PC-3 (cell line): ENCODE measurements at places on chromosomes 2 and 18. TPM values are rescaled to one million over a fixed set of nuclear protein-coding genes. Genes with fewer than 3 reads are reported as not detected.
A peak's percentile ranks its signal among the peaks of the same experiment; 100 is the strongest.

Gene CTLA4
- not detected in 2 replicates for total RNA-seq

Gene NLRC4
- total RNA-seq = not detected in 2 replicates

Gene TMEM17
- 1.6 and 2.9 TPM in 2 replicates for total RNA-seq

Gene RAD51AP2
- total RNA-seq = not detected in 2 replicates

Gene NAT8
- not detected in 2 replicates for total RNA-seq

Gene GAD1
- 10.6 and 16.5 TPM in 2 replicates for total RNA-seq

Gene DLX2
- 0.29 and 1.4 TPM in 2 replicates for total RNA-seq

DNA sequence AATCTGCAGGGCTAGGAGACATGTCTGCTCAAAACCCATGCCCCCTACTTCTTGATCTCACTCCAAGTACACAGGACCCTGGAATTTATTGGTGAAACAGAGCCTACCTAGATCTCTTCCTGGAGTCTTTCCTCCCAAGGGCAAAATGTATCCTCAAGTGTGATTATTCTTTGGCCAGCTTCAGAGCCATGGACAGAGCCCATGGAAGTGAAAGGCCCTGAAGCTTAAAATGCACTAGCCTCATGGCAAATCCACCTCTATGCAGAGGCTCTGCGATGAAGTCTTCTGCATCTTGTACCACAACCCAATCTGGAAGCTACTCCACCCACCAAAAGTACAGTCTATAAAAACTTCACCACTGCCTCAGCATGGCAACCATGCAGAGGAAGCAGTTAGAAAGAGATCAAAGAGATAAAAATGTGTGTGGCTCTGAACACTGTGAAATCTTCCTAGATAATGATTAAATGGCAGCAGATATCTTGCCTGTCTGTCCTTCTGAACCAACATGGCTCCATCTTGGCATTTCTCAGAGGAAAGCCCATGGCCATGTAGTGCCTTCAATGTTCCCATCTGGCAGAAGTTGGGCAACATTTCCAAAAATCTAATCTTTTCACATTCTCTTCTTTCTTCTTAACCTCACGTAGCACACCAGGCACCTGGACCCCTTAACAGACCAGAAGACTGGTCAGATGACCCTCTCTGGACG, 142.9 kb upstream of the KLF7 start:
- DNase-seq = no peak

- peak; percentile 78 for DNase-seq
Measured at GRCh38 chr2:101012706-101013181, 10.7 kb downstream of the RPL31 start.

GRCh38 chr2:47323009-47323821, 79.7 kb upstream of the MSH2 start:
- DNase-seq = peak; percentile 87

GRCh38 chr2:130381619-130382018, 25.8 kb downstream of the PTPN18 start:
- DNase-seq = no peak

GRCh38 chr2:88755836-88756235, 64.4 kb downstream of the RPIA start:
- no peak for DNase-seq

GRCh38 chr18:37309059-37309458, 256.5 kb downstream of the CELF4 start:
- no peak for DNase-seq

DNA sequence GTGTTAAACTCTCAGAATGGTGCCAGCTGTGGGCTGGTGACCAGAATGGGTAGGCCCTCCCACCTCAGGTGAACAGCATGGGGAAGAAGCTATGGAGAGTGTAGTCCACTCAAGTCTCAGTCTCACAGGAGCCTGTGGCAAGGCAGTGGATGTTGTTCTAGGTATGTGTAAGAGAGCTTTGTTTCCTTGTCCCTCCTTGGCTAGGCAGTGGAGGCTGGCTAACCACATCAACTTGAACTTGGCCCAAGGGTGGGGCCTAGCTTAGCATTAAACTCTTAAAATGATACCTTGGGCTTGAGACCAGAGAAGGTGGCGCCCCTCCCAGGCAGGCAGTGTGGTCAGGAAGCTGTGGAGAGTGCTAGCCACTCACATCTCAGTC, 53.2 kb upstream of the SLC4A10 start:
- DNase-seq = no peak

DNA sequence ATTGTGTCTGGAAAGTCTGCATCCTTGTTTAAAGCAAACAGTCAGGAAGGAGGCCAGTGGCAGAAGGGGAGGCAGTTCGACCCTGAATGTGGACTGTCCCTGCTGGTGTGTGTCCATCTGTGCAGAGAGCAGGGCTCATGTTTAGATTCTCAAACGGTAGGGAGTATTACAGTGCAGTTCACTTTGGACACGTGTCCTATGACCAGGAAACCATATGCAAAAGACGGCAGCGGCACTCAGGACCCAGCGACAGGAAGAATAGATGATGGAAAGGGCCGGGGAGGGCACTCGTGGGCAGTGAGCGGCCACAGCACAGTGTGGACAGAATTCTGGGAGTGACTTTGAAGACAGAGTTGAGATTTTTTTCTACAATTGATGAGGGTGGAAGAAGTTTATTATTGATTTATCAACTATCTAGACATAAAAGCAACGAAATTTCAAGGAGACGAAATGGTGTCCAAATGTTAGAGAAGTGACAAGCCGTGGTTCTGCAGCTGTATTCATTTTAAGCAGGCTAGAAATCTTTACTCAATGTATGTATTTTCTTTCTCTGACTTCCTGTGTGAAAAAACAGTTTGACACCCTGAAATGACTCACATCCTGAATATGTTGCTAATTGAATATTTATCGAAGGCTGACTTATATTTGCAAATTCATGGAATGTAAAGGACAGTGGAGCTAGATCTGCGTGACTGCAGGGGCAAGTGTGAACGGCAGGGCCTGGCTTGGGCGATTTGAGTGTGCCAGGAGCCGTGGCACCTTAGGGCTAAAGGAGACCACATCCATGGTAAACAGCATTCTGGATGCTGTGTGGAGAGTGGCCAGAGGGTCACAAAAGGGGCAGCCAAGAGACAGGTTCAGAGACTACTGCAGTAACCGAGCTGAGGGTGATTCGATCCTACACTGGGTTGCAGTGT, 214.2 kb downstream of the PTGR3 start:
- no peak for DNase-seq

- DNase-seq = no peak
Measured at GRCh38 chr18:38450876-38451275, 885.3 kb upstream of the CELF4 start.

- DNase-seq = no peak
Measured at GRCh38 chr18:73677450-73677849, 470.2 kb downstream of the FBXO15 start.

- peak; percentile 59 for DNase-seq
Measured at GRCh38 chr2:54081574-54081973, 33.8 kb upstream of the ACYP2 start.
